GM23338 (cell line): ENCODE measurements at places on chromosomes 7 and 10.

DNA sequence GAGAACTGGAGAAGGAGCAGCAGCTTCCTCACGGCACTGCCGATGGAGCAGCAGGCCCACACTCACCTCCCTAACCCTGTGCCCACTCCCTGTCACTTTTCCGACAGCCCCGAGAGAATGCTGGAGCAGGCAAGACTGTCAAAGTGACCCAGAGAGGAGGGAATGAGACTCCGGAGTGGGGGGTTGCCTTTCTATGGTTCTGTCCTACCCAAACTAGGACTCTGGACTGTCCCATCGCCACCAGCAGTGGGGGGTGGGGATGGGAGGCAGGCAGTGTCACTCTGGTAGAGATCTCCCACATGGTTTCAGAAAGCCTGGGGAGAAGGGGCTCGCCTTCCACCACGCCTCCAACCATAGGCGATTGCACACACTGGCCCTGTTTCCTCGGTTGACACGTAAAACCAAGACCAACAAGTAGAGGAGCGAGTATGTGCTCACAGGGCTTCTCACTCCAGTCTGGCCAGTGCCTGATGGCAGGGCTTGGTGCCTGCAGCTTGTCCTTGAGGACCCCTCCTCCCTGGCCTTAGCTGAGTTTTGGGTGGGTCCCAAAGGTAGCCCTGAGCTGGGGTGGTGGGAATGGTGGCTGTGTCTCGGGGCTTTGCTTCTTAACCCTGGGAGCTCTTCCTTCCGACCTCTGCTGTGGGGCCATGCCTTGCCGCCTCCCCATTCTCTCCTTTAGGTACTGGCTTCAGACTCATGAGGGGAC lies 148.5 kb downstream of the PTPN20 start:
- H3K27me3 ChIP-seq: no peaks in the 10 kb centered on the region
- no peaks in the 10 kb centered on the region for H3K4me1 ChIP-seq

GRCh38 chr7:115478426-115478825 lies 552.1 kb downstream of the TFEC start:
- DNase-seq: no peak
- H3K4me3 ChIP-seq: no peak overlapping the region
- H3K4me1 ChIP-seq: peaks cover 31% of the 10 kb centered on the region
- H3K36me3 ChIP-seq: no peaks in the 10 kb centered on the region
- peaks cover 40% of the 10 kb centered on the region for H3K27me3 ChIP-seq
- no peak overlapping the region for H3K27ac ChIP-seq

DNA sequence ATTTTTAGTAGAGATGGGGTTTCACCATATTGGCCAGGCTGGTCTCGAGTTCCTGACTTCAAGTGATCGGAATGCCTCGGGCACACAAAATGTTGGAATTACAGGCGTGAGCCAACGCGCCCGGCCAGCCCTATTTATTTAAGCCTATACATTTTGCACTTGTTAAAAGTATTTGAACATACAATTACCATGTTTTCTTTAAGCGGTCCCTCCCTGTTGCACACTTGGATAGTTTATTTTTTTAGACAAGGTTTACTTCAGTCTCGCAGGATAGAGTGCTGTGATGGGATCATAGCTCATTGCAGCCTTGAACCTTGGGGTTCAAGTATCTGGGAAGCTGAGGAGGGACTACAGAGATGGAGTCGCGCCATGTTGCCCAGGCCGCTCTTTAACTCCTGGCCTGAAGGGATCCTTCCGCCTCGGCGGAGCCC lies 35.7 kb upstream of the SRRM3 start:
- H3K4me1 ChIP-seq: peaks cover 7% of the 10 kb centered on the region
- no peaks in the 10 kb centered on the region for H3K27me3 ChIP-seq
- H3K4me3 ChIP-seq: peak overlapping the region; percentile 11; the same call in 1 of the 2 replicates
- peak overlapping the region; percentile 95 for H3K27ac ChIP-seq
- no peaks in the 10 kb centered on the region for H3K36me3 ChIP-seq

DNA sequence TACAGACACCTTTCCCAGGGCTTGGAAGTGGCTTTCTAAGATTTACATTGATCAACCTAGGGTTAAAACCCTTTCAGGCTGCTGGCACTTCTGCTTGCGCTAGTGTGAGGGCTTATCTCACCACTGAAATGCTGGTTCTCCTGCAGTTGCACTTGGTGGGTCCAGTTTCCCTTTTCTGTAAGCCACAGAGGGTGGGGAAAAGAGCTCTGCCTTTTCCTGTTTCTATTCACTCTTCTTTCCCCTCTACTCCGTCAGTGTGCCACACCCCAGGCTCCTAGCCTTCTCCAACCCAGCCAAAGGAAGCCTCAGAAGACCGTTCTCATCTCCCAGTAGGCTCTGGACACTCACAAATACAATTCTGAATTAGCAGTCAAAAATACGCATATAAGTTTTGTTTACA lies 19.0 kb upstream of the CAPZA2 start:
- no peak for DNase-seq
- H3K27me3 ChIP-seq: no peaks in the 10 kb centered on the region
- no peak overlapping the region for H3K4me3 ChIP-seq
- no peak overlapping the region for H3K27ac ChIP-seq

DNA sequence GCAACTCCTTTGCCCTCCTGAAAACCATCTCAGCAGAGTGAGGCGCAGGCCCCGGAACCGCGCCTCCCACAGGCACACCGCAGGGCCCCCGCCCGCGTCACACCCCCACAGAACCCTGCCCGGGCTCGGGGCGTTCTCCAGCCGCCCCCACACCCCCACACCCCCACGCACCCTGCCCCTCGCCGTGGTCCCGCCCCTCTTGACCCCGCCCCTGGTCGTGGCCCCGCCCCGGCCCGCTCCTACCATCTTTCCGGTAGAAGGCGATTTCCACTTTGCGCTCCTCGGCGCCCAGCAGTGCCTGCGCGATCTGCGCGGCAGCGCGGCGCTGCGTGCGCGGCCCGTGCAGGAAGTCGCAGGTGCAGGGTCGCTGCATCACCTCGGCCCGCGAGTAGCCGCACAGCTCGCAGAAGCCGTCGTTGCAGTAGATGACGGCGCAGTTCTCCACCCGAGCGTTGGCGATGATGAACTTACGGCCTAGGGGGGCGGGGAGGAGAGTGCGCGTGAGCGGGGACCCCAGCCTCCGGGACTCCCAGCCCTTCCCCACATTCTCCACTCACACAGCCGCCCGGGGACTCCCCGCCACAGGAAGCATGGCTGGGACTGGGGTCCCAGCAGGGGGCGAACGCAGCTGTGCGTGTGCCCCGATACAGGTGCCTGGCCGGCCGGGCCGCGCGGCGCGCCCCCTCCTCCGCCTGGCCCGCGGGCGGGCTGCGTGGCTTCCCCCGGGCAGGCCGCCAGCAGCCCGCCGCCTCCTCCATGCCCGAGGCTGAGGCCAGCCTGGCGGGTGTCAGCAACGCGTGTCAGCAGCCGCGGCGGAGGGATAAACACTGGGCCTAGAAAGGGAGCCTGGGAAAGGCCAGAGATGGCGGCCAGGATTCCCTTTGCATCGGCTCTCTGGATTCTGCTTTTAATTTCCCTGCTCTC lies 3.4 kb downstream of the KCNH2 start:
- peak; percentile 54 for DNase-seq
- H3K4me1 ChIP-seq: peaks cover 38% of the 10 kb centered on the region
- H3K36me3 ChIP-seq: no peaks in the 10 kb centered on the region
- peaks cover 34% of the 10 kb centered on the region for H3K27me3 ChIP-seq
- no peak overlapping the region for H3K27ac ChIP-seq
- H3K4me3 ChIP-seq: peak overlapping the region; percentile 82

DNA sequence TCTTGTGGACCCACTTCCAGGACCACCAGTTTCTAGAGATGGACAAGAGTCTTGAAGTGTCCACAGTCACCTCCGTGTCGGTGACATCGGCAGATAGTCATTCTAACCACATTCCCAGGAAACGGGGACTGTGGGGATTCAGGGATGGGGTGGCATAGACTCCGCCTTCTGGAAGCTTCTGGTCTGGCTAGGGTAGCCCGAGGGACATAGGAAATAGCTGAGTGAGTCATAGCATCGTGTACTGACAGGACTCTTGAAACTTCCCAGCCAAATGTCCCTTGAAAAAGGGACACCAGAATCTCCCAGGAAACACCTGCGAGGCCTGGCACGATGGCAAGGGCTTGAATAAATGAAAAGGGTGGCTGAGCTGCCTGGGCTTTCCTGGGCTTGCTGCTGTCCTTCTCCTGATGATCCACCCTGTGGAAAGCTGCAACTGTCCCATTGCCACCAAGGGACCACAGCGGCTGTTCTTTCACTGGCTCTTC lies 84.1 kb upstream of the LRRC4 start:
- no peaks in the 10 kb centered on the region for H3K36me3 ChIP-seq
- DNase-seq: no peak
- no peaks in the 10 kb centered on the region for H3K4me1 ChIP-seq
- H3K4me3 ChIP-seq: no peak overlapping the region
- peaks cover 4% of the 10 kb centered on the region; the same call in 1 of the 2 replicates for H3K27me3 ChIP-seq

- H3K4me1 ChIP-seq: no peaks in the 10 kb centered on the region
- no peaks in the 10 kb centered on the region for H3K36me3 ChIP-seq
- no peak overlapping the region for H3K4me3 ChIP-seq
- no peaks in the 10 kb centered on the region for H3K27me3 ChIP-seq
- H3K27ac ChIP-seq: no peak overlapping the region
Observed at GRCh38 chr7:113289140-113289740, 170.9 kb upstream of the SMIM30 start.

DNA sequence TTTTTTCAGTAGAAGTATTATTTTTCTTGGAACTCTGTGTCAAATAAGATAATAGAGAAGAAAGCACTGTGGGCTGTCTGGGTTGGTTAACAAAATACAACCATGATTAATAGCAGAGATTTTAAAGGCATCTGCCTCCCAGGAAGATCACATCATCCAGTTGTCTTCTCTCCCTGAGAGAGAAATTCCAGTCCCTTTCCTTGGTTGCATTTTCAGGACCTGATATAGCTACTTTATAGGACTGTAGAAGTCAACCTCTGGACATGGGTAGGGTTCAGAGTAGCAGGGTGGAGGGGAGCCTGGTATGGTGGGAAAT lies 309.9 kb upstream of the IGFBP3 start:
- no peaks in the 10 kb centered on the region for H3K4me1 ChIP-seq
- H3K4me3 ChIP-seq: no peak overlapping the region
- no peaks in the 10 kb centered on the region for H3K27me3 ChIP-seq
- H3K27ac ChIP-seq: no peak overlapping the region

DNA sequence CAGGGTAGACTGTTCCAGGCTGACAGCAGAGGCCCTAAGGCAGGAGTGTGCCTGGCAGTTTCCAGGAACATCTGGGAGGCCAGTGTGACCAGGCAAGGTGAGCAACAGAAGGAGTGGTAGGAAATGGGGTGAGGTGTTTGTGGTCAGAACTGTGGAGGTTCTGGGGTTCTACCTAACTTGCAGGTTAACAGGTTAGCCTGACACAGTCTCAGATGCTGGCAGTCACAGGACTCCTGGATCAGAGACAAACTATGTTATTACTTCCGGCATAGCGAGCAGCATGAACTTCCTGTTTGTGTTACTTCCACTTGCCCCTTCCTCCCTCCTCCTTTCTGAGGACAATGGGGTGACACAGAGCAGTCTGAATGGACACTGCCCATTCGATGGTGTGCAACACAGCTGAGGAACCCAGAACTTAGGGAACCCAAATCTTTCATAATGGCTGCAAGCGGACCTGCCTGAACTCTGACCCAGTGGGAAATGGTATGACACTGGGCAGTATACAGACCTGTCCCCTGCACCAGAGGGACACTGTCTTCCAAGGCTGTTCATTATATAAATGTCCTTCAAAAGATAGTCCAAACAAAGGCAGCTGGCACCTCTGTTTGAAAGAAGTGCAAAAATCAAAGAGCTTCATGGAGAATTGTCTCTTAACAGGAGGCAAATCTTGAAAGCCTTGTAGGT lies 3.9 kb upstream of the SAR1A start:
- H3K4me1 ChIP-seq: peaks cover 2% of the 10 kb centered on the region
- no peak overlapping the region for H3K4me3 ChIP-seq
- H3K27me3 ChIP-seq: no peaks in the 10 kb centered on the region
- no peak overlapping the region for H3K27ac ChIP-seq
- H3K36me3 ChIP-seq: no peaks in the 10 kb centered on the region
- no peak for DNase-seq

DNA sequence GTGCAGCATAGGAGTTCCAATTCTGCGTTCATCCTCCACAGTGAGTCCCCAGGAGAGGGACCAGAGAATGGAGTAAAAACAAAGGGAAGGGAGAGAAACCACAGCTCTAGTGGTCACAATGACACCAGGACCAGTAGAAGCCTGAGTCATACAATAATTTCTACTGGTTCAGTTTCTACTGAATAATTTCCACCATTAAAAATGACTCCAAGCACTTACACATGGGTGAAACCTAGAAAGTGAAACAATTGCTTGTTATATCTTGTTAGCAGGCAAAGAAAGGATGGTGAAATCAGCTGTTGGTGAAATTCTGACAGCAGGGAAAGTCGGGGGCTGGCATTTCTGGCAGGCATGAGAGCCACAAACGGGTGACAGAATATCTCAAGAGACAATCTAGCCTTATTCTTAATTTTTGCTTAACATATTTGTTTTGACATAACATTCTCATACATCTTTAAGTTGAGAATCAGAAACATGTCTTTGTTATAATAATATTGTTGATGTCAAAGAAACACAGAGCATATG lies 1065.8 kb upstream of the C7orf33 start:
- no peak overlapping the region for H3K4me3 ChIP-seq
- H3K27me3 ChIP-seq: no peaks in the 10 kb centered on the region
- H3K4me1 ChIP-seq: no peaks in the 10 kb centered on the region

DNA sequence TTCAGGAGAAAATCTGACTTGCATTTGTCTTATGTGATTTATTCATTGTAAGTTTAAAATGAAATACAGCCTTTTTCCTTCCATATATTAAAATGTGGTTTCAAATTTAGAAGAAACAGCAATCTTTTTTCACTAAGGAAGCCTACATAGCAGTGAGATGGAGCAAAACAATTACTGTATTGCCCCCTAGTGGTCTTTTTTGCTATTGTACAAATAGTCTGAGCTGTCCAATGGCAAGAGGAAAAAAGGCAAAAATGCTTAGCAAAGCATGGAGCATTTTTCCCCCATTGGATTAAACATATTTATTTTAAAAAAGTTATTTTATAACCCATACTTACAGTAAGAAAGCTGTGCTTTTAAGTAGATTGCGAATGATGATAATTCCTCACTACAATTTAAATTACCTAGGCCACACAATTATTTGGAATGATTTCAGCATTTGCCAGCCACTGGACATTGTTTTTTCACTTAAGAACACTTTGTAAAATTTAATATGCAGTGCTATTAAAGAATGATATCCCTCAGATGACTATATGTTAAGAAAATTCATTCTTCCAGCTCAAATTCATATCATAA lies 119.5 kb downstream of the CPED1 start:
- peaks cover 17% of the 10 kb centered on the region for H3K4me1 ChIP-seq
- H3K4me3 ChIP-seq: no peak overlapping the region
- no peak overlapping the region for H3K27ac ChIP-seq
- DNase-seq: peak; percentile 85
- H3K27me3 ChIP-seq: no peaks in the 10 kb centered on the region
- no peaks in the 10 kb centered on the region for H3K36me3 ChIP-seq

- no peaks in the 10 kb centered on the region for H3K36me3 ChIP-seq
- H3K27ac ChIP-seq: no peak overlapping the region
- H3K4me3 ChIP-seq: no peak overlapping the region
- H3K27me3 ChIP-seq: no peaks in the 10 kb centered on the region
- DNase-seq: no peak
- peaks cover 23% of the 10 kb centered on the region for H3K4me1 ChIP-seq
Observed at GRCh38 chr7:131733604-131734003, 177.2 kb upstream of the PODXL start.

GRCh38 chr7:19775578-19775977 lies 2.2 kb upstream of the TMEM196 start:
- H3K27ac ChIP-seq: no peak overlapping the region
- no peak overlapping the region for H3K4me3 ChIP-seq
- H3K4me1 ChIP-seq: peaks cover 7% of the 10 kb centered on the region

GRCh38 chr7:73983437-73984164 lies 44.4 kb upstream of the ELN start:
- H3K4me3 ChIP-seq: no peak overlapping the region
- H3K27ac ChIP-seq: no peak overlapping the region
- no peaks in the 10 kb centered on the region; the same call in 1 of the 2 replicates for H3K4me1 ChIP-seq
- H3K27me3 ChIP-seq: no peaks in the 10 kb centered on the region
- H3K36me3 ChIP-seq: no peaks in the 10 kb centered on the region
